ENCODE measurements at places on chromosomes 6 and 20.
A peak's percentile ranks its signal among the peaks of the same experiment; 100 is the strongest.

DNA sequence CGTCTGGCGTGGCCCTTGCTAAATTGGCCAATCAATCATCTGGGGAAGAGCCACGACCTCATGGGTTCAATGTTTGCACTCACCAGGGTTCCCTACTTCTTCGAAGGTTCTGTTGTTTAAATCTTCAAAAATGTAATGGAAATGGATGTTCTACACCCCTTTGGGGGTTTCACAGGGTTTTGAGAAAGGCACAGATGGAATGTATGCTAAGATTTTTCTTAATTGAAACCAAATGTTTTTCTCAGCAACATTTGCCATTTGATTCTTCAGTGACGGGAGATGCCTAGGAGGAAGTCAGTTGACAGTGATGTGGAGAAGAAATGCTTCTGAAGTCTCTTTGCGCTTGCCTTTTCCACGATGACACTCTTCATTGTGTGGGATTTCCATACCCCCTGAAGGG is 312.3 kb downstream of the ESR1 start:
- peaks cover 22% of the 10 kb centered on the region for H3K36me3 ChIP-seq
- H3K27me3 ChIP-seq, result peaks cover 1% of the 10 kb centered on the region
- no peak for DNase-seq
- no peak overlapping the region for H3K4me3 ChIP-seq
- no peak overlapping the region for H3K27ac ChIP-seq

DNA sequence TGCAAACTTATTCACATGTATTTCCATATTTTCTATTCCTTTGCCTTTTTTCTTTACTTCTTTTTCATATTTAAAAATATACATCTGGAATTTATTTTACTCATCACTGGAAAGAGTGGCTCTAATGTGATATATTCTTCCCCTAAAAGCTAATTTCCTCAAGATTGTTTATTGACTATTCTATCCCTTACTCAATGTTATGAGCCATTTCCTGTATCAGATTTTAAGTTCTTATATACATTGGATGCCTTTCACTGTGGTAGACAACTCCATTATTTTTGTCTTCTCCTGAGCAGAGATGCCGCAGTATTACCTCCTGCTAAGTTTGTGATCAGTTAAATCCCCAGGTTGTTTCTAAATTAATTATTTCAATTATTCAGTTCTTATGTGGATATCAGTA is 418.4 kb upstream of the JAG1 start:
- no peaks in the 10 kb centered on the region for H3K4me1 ChIP-seq
- no peak for DNase-seq
- no peak overlapping the region for H3K27ac ChIP-seq
- H3K27me3 ChIP-seq, result peaks cover 2% of the 10 kb centered on the region
- no peaks in the 10 kb centered on the region for H3K36me3 ChIP-seq

DNA sequence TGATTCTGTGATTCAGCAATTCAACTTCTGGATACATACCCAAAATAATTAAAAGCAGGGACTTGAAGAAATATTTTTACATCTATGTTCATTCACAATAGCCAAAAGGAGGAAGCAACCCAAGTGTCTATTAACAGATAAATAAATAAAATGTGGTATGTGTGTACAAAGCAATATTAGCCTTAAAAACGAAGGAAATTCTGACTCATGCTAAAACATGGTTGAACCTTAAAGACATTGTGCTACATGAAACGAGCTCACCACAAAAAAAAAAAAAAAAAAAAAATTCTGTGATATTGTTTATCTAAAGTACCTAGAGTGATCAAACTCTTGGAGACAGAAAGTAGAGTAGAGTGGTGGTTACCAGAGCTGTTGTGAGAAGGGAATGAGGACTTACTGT is 54.8 kb upstream of the TFAP2D start:
- no peak overlapping the region for H3K27ac ChIP-seq
- H3K4me3 ChIP-seq, result no peak overlapping the region
- H3K27me3 ChIP-seq, result peaks cover 13% of the 10 kb centered on the region
- H3K4me1 ChIP-seq, result no peaks in the 10 kb centered on the region
- no peaks in the 10 kb centered on the region for H3K36me3 ChIP-seq
- no peak for DNase-seq

- no peak overlapping the region for H3K4me3 ChIP-seq
- DNase-seq, result no peak
- peaks cover 45% of the 10 kb centered on the region for H3K27me3 ChIP-seq
- H3K27ac ChIP-seq, result no peak overlapping the region
Measured at GRCh38 chr6:13048113-13048512, 280.2 kb downstream of the TBC1D7 start.

DNA sequence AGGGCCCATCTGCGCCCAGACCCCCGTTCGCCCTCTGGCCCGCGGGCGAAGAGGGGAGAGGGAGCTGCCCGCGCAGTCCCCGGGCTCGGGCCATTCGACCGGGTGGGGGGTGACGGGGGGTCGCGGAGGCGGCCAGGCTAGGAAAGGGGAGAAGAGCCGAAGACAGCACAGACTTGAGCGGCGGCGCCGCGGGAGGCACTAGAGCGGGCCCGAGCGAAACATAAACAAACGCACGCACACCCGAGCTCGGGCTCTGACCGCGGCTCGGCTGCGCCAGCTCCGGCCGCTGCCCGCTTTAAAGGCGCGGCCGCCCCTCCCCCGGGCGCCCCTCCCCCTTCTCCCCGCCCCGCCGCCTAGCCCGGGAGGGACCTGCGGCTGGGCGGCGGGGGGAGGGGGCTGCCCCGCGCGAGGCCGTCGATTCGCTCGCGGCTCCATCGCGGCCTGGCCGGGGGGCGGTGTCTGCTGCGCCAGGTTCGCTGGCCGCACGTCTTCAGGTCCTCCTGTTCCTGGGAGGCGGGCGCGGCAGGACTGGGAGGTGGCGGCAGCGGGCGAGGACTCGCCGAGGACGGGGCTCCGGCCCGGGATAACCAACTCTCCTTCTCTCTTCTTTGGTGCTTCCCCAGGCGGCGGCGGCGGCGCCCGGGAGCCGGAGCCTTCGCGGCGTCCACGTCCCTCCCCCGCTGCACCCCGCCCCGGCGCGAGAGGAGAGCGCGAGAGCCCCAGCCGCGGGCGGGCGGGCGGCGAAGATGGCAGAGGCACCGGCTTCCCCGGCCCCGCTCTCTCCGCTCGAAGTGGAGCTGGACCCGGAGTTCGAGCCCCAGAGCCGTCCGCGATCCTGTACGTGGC is at the start of gene FOXO3:
FOXO3 (plus strand) TSS at position 455 of the 846 bp plus-strand sequence; CDS start at position 747, 292 bp downstream.
- H3K27ac ChIP-seq, result peak within 1 kb of the TSS; percentile 95
- peak; percentile 76 for DNase-seq
- no peaks in the 10 kb centered on the region for H3K36me3 ChIP-seq
- peaks cover 47% of the 10 kb centered on the region for H3K4me1 ChIP-seq

GRCh38 chr20:48844996-48845395 is 17.2 kb upstream of the PREX1 start:
- DNase-seq, result no peak
- H3K36me3 ChIP-seq, result no peaks in the 10 kb centered on the region
- H3K4me3 ChIP-seq, result no peak overlapping the region
- no peak overlapping the region for H3K27ac ChIP-seq
- peaks cover 13% of the 10 kb centered on the region for H3K27me3 ChIP-seq
- H3K4me1 ChIP-seq, result peaks cover 7% of the 10 kb centered on the region

DNA sequence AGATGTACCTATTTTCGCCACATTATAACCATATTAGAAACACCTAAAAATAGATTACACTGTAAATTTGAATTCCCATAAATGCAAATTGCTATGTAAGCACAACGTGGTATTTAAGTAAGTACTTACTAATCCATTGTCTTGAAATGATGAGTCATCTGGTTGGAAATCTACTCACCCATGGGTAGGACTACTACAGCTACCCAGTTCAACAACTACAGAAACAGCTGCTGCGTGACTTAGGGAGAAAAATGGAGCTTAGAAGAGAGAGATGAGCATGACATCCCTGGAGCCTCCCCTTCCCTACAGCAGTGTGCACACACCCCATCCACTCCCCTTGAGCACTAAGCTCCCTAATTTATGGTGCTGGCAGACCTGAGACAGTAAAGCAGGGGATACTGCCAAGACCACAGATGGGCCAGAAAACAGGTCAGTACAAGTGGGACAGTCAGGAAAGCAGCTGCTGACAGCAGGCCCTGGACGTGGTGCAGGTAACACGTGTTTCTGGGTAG is 26.9 kb downstream of the RRAGD start:
- H3K27ac ChIP-seq, result no peak overlapping the region
- H3K36me3 ChIP-seq, result no peaks in the 10 kb centered on the region
- no peak overlapping the region for H3K4me3 ChIP-seq
- H3K27me3 ChIP-seq, result no peaks in the 10 kb centered on the region
- H3K4me1 ChIP-seq, result no peaks in the 10 kb centered on the region

DNA sequence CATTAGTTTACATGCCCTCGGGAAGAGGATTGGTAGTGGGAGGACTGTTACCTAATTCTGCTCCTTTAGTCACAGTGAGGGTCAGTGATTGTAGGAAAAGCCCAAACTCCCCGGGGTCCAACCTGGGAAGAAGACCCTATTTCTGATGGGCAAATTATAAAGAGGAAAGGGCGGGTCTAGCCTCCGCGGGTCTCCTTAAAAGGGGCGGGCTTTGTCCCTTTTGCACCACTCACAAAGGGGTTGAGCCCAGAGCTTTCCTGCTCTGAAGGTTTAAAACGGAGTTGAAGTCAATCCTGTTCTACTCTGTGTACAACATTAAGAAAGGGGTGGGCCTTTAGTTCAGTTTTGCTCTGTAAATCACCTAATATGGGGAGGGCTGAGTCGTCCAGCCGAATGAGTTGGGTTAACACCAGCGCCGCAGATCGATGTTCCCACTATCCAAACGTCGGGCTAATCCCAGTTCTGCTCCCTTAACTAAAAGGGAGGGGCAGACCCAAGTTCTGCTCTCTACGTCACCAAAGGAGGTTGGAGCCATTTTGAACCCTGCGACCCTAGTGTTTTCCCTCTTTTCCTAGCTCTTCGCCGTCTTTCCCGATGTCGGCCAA is 920 bp upstream of the RNF5 start:
- DNase-seq, result no peak
- H3K36me3 ChIP-seq, result peaks cover 8% of the 10 kb centered on the region
- H3K27ac ChIP-seq, result peak overlapping the region; percentile 98
- peaks cover 59% of the 10 kb centered on the region for H3K4me1 ChIP-seq

DNA sequence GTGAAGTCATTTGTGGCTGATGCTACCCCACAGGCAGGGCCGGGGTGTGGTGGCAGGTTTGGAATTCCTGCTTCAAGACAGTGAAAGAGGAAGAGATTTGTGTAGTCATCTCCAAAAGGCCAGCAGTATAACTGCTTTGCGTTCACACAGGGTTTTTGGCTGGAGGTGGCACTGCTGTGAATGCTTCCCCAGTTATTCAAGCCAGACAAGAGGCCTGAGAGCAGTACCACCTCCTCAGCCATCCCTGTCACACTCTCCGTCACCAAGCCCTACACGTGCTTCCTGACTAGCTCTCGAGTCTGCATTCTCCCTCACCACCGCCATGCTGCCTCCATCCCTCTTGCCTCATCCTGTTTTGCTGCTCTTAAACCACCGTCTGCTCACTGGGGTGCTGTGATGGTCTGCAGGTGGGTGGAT is 23.9 kb downstream of the ARMC2 start:
- peaks cover 12% of the 10 kb centered on the region for H3K36me3 ChIP-seq
- no peaks in the 10 kb centered on the region for H3K27me3 ChIP-seq
- H3K27ac ChIP-seq, result no peak overlapping the region
- H3K4me1 ChIP-seq, result peaks cover 5% of the 10 kb centered on the region

- peaks cover 20% of the 10 kb centered on the region for H3K4me1 ChIP-seq
- no peaks in the 10 kb centered on the region for H3K27me3 ChIP-seq
- H3K36me3 ChIP-seq, result no peaks in the 10 kb centered on the region
- H3K4me3 ChIP-seq, result no peak overlapping the region
Measured at GRCh38 chr20:8116067-8116811, 15.8 kb upstream of the PLCB1 start.

GRCh38 chr20:62971950-62972844 is 19.7 kb downstream of the SLC17A9 start:
- peak; percentile 92 for DNase-seq
- no peaks in the 10 kb centered on the region for H3K36me3 ChIP-seq
- peaks cover 68% of the 10 kb centered on the region for H3K27me3 ChIP-seq
- H3K27ac ChIP-seq, result no peak overlapping the region
- H3K4me1 ChIP-seq, result peaks cover 6% of the 10 kb centered on the region

GRCh38 chr6:124056407-124057334 is 253.0 kb downstream of the NKAIN2 start:
- no peaks in the 10 kb centered on the region for H3K36me3 ChIP-seq
- DNase-seq, result no peak
- H3K4me3 ChIP-seq, result no peak overlapping the region
- peaks cover 19% of the 10 kb centered on the region for H3K27me3 ChIP-seq

GRCh38 chr20:34110025-34110744 is 1.9 kb downstream of the EIF2S2 start:
- H3K27me3 ChIP-seq, result no peaks in the 10 kb centered on the region
- peaks cover 11% of the 10 kb centered on the region for H3K36me3 ChIP-seq
- DNase-seq, result no peak
- peak overlapping the region; percentile 97 for H3K4me3 ChIP-seq
- H3K4me1 ChIP-seq, result peaks cover 33% of the 10 kb centered on the region

- no peak for DNase-seq
Measured at GRCh38 chr6:101534386-101534785, 140.9 kb downstream of the GRIK2 start.

- DNase-seq, result no peak
- H3K36me3 ChIP-seq, result no peaks in the 10 kb centered on the region
- no peak overlapping the region for H3K27ac ChIP-seq
- H3K4me1 ChIP-seq, result no peaks in the 10 kb centered on the region
- no peak overlapping the region for H3K4me3 ChIP-seq
Measured at GRCh38 chr6:101276066-101276465, 117.4 kb upstream of the GRIK2 start.

GRCh38 chr6:146560607-146561006 is 17.0 kb downstream of the RAB32 start:
- no peaks in the 10 kb centered on the region for H3K27me3 ChIP-seq
- H3K4me1 ChIP-seq, result no peaks in the 10 kb centered on the region
- no peak overlapping the region for H3K4me3 ChIP-seq
- peaks cover 10% of the 10 kb centered on the region for H3K36me3 ChIP-seq
- H3K27ac ChIP-seq, result no peak overlapping the region

DNA sequence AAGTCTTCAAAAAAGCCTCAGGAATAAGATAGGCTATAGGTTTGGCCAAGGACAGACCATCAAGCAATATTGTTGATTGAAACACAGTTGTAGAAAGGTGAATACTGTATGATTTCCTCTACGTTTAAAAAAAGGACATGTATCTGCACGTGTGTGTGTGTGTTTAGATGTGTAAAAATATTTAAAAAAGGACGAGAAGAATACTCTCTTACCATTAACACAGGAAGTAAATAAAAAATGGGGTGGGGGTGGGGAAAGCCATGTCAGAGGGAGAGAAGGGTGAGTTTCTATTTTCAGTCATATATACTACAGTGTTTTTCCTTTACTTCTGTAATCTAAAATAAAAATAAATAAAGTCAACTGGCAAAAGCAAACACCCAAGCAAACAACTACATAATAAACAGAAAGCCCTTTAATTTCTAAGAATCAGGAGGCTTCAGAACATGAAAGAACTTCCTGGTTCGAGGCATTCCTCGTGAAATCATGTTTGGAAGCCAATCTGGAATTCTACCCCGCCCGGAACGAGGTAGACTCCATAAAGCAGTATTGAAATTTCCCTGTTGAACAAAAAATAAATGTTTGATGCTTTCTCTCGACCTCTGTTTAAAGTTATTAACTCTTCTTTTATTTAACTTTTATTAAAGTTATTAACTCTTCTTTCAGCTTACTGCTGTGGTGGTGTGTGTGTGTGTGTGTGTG is 158.1 kb upstream of the ZNF217 start:
- H3K36me3 ChIP-seq, result no peaks in the 10 kb centered on the region
- no peaks in the 10 kb centered on the region for H3K27me3 ChIP-seq
- peaks cover 43% of the 10 kb centered on the region for H3K4me1 ChIP-seq
- no peak for DNase-seq

- H3K27ac ChIP-seq, result no peak overlapping the region
- H3K4me1 ChIP-seq, result no peaks in the 10 kb centered on the region
- DNase-seq, result peak; percentile 26
- H3K4me3 ChIP-seq, result no peak overlapping the region
- H3K27me3 ChIP-seq, result peaks cover 24% of the 10 kb centered on the region
Measured at GRCh38 chr6:40395066-40395697, 192.0 kb downstream of the LRFN2 start.

Data from mesothelial cell of epicardium (in vitro differentiated cells).